A549 (cell line): ENCODE measurements at places on chromosomes 4 and X. TPM values are rescaled to one million over a fixed set of nuclear protein-coding genes. Genes with fewer than 3 reads are reported as not detected.
A peak's percentile ranks its signal among the peaks of the same experiment; 100 is the strongest.

Gene CT45A5
- polyA plus RNA-seq = not detected in 3 replicates

Gene GASK1B
- polyA plus RNA-seq = 2.1 to 2.7 TPM (median 2.7 TPM) in 3 replicates

Gene ITIH6
- polyA plus RNA-seq = not detected in 3 replicates

Gene ALB
- polyA plus RNA-seq = 0.10 to 0.17 TPM in 2 of 3 replicates, not detected in the other

Gene UGT2A1
- polyA plus RNA-seq = not detected in 3 replicates

Gene TLR1
- 0.83 to 1.2 TPM (median 0.86 TPM) in 3 replicates for polyA plus RNA-seq

Gene TEX13B
- polyA plus RNA-seq = not detected in 3 replicates

Gene GC
- polyA plus RNA-seq = not detected in 3 replicates

Gene CYP2U1
- polyA plus RNA-seq = 1.8 to 2.3 TPM (median 2.2 TPM) in 3 replicates

Gene SLITRK4
- polyA plus RNA-seq = not detected in 3 replicates

Gene TLR2
- polyA plus RNA-seq = not detected in 3 replicates

Gene ABCG2
- polyA plus RNA-seq = 27.9 to 29.0 TPM (median 28.1 TPM) in 3 replicates

GRCh38 chrX:74509989-74510388, 88.7 kb downstream of the SLC16A2 start:
- DNase-seq = no peak

DNA sequence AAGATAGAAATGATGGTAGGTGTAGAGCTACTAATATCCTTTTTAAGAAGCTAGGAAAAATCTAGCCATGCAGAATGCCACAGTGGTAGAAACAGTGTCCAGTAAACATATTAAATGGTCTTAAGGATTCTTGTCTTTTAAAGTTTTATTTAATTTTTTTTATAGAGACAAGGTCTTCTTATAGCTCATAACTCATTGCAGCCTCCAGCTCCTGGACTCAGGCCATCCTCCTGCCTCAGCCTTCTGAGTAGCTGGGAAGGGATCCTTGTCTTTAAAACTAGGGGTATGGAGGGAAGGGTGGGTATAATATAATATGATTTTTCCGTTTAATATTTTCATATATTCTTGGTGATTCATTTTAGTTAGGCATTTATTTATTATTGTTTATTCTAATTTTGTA, 3.8 kb downstream of the TMEM165 start:
- no peak for DNase-seq

GRCh38 chr4:3202836-3203820, 45.8 kb upstream of the MSANTD1 start:
- DNase-seq = no peak

DNA sequence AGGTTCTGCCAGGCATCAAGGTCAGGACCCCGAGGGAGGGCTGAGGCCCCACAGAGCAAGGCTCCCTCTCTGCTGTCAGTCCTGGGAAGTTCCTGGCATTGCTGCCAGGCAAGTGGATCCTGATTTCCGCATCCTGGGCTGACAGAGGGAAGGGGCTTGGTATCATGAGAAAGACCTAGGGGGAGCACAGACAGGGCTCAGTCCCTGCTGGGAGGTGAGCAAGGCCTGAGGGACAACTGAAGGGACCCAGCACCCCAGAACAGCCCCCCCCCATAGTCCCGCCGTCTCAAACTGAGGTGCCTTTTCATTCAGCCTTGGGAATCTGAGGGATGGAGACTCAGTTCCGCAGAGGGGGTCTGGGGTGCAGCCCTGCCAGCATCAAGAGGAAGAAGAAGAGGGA, 971 bp downstream of the MAGEA11 start:
- DNase-seq = no peak

DNA sequence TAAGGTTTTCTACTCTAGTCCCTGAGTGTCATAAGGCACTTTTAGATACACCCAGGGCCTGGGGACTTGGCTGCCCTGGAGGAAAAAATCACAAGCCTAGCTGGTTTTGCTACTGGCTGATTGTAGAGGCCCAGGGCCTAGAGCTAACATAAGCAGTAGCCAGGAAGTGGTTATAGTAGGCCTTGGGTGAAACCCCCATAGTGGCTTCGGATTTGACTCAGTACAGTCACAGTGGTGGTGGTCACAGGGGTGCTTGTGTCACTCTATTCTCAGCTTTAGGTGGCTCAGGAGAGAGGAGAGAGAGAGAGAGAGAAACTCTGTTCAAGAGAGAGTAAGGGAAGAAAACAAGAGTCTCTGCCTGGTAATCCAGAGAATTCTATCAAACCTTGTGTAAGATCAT, 194.5 kb upstream of the EDA2R start:
- no peak for DNase-seq

GRCh38 chrX:28189011-28189410, 207.8 kb upstream of the DCAF8L1 start:
- peak; percentile 26 for DNase-seq

DNA sequence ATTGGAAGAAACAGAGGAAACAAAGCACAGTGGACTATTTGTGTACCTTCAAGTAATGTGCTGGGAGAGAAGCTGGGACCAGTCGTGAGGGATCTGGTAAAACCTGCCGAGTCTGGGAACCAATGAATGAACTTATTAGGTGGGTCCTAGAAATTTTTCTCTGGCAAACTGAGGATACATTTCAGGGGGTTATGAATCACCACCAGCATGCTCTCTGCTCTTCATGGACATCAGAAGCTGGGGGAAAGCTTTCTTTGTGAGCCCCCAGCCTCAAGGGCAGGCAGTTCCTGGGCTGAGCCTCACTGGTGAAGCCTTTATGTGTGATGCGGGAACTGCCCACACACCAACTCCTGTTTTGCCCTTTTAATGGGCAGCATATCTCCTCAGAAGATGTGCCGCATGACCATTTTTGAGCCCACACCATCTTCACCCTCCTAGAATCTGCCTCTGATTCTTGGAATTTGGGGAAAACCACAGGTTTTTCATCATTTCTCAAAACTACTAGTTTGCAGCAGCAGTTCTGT, 95.4 kb upstream of the ENPP6 start:
- no peak for DNase-seq

DNA sequence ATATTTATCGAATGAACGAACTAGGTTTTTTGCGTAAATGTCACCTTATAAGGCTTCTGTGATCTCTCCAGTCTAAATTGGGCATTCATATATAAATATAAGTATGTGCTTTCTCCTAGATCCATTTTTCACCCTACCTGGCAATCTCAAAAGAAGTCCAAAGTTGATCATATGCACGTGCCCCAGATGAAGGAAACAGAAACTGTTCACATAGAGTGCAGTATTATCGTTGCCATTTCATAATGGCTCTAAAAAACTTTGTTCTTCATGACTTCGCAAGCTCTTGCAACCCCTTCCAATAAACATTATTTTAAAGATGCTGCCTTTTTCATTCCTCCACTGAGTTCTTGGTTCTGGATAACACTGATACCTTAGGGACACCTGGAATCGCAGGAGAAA, 708 bp downstream of the INTS12 start:
- DNase-seq = no peak

DNA sequence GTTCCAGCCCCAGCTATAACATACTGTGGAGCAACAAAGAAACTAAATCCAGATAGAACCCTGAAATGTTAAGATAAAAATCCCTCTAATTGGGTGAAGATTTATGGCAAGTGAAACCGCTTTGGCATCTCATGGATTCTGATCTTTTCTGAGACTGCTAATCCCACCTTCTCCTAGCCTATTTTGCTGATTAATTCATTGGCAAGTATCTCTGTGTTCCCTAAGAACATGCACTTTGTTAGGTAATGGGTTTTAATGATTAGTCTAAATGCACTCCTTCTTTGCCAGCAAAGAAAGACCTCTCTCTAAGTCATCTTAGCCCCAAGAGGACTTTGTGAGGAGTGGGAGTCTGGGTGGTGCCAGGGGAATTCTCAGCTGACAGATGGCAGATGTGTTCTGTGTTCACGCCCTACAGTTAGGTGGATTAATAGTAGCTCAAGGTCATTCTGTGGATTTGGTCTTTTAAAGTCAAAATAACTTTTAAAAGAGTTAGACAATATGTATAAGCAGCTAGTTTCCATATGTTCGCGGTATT, 171.3 kb downstream of the UNC5C start:
- DNase-seq = no peak

DNA sequence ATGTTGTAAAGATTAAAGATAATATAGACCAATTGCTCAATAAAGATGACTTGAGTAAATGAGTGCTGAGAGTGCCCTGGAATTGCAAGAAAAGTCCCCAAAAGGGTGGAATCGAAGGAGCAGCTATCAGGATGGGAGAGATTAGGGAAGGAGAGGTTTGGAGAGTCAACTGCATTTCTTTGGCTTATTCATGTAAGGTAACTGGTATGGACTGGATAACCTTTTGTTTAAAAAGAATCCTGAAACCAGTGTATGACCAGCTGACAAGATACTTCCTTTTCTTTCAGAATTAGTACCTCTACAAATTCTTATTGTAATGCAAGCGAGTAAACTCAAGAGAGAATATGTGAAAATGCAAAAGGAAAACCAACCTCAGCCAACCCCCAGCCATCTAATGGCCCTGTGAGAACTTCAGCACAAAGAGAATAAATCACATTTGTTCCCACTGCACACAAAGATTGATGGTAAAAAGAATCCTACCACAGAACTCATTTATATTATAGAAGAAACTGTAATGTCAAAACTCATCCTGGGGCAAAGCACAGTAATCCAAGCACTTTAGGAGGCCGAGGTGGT, 24.5 kb upstream of the SPP1 start:
- DNase-seq = no peak

- DNase-seq = no peak
Observed at GRCh38 chrX:9853307-9853706, 67.1 kb downstream of the SHROOM2 start.

GRCh38 chr4:182242787-182243186, 415 bp upstream of the TENM3 start:
- no peak for DNase-seq

GRCh38 chr4:86380181-86380724, 20.4 kb upstream of the MAPK10 start:
- DNase-seq = no peak

GRCh38 chr4:8369426-8370105, 71.0 kb downstream of the ACOX3 start:
- DNase-seq = no peak

DNA sequence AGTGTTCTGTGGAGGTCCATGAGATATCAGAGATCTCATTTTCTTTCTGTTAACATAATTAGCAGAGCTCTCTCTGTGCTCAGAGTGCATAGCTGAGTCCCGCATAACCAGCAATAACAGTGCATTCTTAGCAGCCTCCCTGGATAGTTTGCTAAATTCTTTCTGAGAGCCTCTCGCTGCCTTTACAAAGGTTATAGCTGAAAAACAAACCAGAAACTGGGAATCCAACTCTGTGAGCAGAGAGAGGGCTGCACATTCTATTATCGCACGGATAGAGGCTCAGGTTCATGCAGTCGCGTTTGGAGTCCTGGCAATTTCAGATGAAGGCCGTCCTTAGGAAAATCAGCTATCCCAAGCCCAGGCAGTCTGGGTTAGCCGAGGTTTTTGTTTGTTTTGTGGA, 1.2 kb downstream of the ENPP6 start:
- no peak for DNase-seq
